ENCODE measurements at places on chromosomes 2 and 18.
A peak's percentile ranks its signal among the peaks of the same experiment; 100 is the strongest.

GRCh38 chr2:28025123-28025522, 134.6 kb downstream of the BABAM2 start:
- DNase-seq, result no peak

- no peak for DNase-seq
These were observed 97.9 kb upstream of the RND3 start for GRCh38 chr2:150585221-150585971.

- DNase-seq, result peak; percentile 15
These were observed 86.8 kb upstream of the DNER start for GRCh38 chr2:229800997-229801754.

- no peak for DNase-seq
These were observed 139.3 kb upstream of the CTDP1 start for GRCh38 chr18:79540161-79540903.

DNA sequence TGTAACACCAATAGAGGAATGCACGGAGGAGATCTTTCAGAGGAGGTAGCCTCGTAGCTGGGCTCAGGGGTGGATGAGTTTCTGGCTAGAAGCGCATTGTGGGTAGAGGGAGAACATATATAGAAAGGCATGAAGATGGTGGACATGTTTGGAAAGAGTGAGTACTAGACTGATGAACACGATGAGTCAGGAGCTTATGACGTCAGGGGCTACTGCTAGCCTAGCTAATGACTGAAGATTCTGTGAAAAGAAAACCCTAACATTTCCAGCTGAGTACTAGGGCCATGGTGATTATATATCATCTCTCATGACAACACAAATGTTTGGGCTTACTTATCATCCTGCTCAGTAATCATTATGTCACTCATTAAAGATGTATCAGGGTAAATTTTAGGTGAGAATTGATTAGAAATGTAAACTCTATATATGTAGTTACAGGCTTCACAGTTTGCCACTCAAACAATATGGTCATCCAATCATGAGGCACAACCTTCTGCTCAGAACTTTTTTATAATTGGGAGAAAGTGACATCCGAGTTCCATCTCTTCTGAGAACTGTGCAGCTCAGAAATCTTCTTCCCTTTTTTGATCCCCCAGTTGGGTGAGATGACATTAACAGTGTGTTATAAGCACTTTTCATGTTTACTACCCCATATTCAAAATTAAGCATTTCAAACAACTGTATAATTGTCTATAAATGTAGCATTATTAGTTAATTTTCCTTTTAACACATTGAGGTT, 22.2 kb upstream of the IL1RN start:
- no peak for DNase-seq

- DNase-seq, result no peak
These were observed 33.5 kb downstream of the PTPN18 start for GRCh38 chr2:130389358-130389757.

GRCh38 chr2:224363281-224363680, 38.6 kb downstream of the FAM124B start:
- no peak for DNase-seq

- DNase-seq, result no peak
These were observed 17.3 kb upstream of the ASXL2 start for GRCh38 chr2:25895610-25896009.

DNA sequence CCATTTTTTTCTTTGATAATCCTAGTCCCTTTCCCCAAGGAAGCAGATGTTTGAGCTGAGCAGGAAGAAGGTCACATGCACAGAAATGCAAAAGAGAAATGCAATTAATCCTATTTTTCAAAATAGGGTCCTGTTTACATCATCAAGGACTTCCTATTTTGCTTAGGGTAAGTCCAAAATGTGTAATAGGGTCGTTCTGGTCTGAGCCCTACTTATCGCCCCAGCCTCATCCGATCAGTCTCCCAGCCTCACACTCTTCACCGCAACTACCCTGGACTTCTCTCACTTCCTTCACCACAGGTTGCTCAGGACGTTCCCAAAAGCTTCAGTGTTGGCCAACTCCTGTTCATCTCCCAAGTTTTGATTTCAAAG, 32.8 kb downstream of the FOSL2 start:
- no peak for DNase-seq

GRCh38 chr18:69123421-69123820, 277.3 kb upstream of the DOK6 start:
- DNase-seq, result no peak

GRCh38 chr2:120360307-120360855, 14.4 kb downstream of the INHBB start:
- no peak for DNase-seq

GRCh38 chr2:45782436-45782835, 131.0 kb downstream of the PRKCE start:
- no peak for DNase-seq

DNA sequence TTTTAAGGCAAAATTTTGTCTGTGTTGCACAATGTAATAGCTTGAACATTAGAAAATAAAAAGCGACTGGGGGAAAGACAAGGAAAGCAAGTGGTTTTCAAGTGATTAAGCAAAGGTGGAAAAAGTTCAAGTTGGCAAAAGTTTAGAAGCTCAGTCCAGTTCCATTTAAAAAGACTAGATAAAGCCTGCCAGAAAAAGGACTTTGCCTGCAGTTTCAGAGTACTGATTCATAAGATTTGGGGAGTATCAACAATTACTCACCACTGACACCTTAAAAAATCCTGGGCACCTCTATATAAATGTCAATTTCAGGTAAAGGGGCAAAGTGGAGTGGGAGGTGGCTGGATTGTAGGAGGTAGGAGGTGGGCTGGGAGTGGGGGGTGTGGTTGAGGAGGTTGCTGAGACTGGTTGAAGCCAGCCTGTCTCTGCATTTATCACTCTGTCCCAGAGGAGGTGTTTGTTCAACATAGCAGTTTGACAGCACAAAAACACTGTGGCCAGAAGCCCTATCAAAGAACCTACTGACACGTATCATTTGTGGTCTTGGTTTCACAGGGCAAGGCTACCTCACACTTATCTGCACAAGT, 14.6 kb downstream of the ZEB2 start:
- DNase-seq, result no peak

All from NCI-H1092 (cell line).